ENCODE measurements at places on chromosomes 7 and 10. TPM values are rescaled to one million over a fixed set of nuclear protein-coding genes. Genes with fewer than 3 reads are reported as not detected.

TAS2R3 gene
- total RNA-seq = 2.9 TPM

AKR1B15 gene
- not detected for total RNA-seq

MYO3A gene
- total RNA-seq = not detected

NACAD gene
- total RNA-seq = 0.11 TPM

AGR3 gene
- not detected for total RNA-seq

NCOA4 gene
- 106 TPM for total RNA-seq

SFXN2 gene
- 21.1 TPM for total RNA-seq

PDE6C gene
- not detected for total RNA-seq

TDRD1 gene
- 0.08 TPM for total RNA-seq

TRIL gene
- total RNA-seq = not detected

MYL10 gene
- not detected for total RNA-seq

CRYGN gene
- total RNA-seq = 0.91 TPM

ECHDC3 gene
- 1.6 TPM for total RNA-seq

CELF2 gene
- total RNA-seq = 168 TPM

SFRP5 gene
- total RNA-seq = 0.22 TPM

PRF1 gene
- 165 TPM for total RNA-seq

PKD1L1 gene
- 0.34 TPM for total RNA-seq

EIF5AL1 gene
- total RNA-seq = 0.94 TPM

SHH gene
- not detected for total RNA-seq

EVX1 gene
- total RNA-seq = not detected

HOXA9 gene
- not detected for total RNA-seq

VWA2 gene
- not detected for total RNA-seq
